Stimulated activated CD8-positive, alpha-beta memory T cell treated with anti-CD3 and anti-CD28 coated beads, Interleukin-2, amount 100 ng/mL, for 1 hour (primary cell): ENCODE measurements at places on chromosomes 13 and 19.

GRCh38 chr19:17681505-17682125 is 6.5 kb downstream of the UNC13A start:
- no peak for DNase-seq

DNA sequence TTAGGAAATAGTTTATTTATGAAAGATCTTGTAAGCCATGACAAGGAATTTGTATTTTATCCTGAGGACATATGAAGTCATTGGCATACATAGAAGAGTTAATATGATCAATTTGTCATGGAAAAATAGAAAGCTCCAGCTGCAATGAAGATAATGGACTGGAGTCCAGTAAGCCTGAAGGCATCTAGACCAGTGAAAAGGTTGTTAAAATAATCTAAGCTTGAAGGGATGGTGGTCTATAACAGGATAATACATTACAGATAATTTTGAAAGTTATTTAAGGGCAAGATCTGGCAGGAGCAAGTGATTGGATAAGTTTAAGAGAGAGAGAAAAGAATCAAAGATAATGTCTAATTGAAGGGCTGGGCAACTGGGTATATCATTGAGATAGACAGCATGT is 224.2 kb downstream of the GPC6 start:
- DNase-seq = no peak

GRCh38 chr13:35833608-35834275 is 297.4 kb downstream of the DCLK1 start:
- DNase-seq = no peak

- DNase-seq = no peak
These were observed 187.1 kb downstream of the KATNAL1 start for GRCh38 chr13:30120133-30120822.

DNA sequence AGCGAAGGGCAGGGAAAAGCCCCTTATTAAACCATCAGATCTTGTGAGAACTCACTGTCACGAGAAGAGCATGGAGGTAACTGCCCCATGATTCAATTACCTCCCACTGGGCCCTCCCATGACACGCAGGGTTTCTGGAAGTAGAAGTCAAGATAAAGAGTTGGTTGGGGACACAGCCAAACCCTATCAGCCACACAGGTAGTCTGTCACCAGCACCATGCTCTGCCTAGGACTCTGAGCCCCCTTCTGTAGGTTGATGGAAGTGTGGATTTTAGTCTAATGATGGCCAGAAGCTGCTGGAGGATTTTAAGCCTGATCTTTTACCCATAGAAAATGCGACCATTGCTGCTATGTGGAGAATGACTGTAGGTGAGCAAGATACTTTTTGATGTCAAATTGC is 60.8 kb downstream of the ARHGEF7 start:
- no peak for DNase-seq

- DNase-seq = no peak
These were observed 813 bp upstream of the DMPK start for GRCh38 chr19:45782820-45783785.

DNA sequence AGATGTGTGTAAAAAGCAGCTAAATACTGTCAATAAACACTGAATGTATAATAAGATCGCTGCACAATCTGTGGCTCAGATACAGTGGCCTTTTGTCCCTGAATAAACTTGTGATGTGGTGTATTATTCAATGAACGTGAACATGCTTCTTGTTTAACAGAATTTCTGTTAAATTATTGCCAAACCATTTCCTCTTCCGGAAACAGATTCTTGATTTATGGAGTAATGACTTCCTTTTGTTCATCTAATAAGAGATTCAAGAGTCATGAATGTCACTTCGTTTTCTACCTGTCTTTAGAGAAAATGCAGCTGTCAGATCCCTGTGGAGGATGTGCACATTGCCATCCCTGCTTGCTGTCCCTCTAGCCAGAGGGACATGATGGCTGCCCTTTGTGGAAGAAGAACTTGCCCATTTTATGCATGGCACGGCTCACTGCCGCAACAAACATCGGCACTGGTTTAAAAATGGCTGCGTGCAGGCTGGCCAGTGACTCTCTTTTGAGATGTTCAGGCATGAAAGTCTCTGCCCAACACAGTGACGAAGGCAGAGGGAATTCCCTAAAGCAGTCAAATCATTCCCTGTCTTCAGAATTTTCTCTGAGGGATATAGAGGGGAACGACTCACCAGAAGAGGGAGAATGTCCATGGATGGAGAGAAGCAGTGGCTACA is 3.1 kb upstream of the TNFSF13B start:
- DNase-seq = no peak
